Brain (organoid and tissue), 16 donors: ENCODE measurements at places on chromosomes 1 and 21. TPM values are rescaled to one million over a fixed set of nuclear protein-coding genes. Genes with fewer than 3 reads are reported as not detected.

- DNase-seq, result no peak
Measured at GRCh38 chr1:51699391-51699790, 82.5 kb downstream of the OSBPL9 start.

GRCh38 chr1:78003882-78004718 lies 639 bp upstream of the DNAJB4 start:
- DNase-seq, result peak; percentile 48

DNA sequence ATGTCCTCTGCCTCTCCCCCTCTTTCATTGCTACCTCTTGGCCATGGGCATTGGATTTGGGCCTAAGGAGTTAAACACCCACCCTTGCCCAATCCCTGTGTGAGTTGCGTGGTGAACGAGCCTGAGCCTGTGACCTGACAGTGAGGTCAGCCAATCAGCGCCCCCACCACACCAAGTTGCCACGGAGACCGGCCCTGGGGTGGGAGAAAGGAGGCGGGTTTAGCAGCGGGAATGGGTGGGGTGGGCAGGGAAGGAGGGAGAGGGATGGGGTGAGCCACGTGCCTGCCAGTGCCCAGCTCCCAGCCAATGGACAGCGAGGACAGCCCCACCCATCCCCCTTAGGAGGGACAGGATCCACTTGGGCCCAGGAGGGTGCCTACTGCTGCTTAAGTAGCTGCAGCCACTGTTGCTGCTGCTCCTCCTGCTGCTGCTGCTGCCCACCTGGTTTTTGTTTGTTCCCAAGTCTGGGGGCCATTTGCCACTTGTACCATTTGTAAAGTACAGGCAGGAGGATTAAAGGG lies 9.5 kb downstream of the ZBTB7B start:
- peak; percentile 84 for DNase-seq

- DNase-seq, result peak; percentile 14
Measured at GRCh38 chr1:22241250-22241649, 98.4 kb upstream of the WNT4 start.

DNA sequence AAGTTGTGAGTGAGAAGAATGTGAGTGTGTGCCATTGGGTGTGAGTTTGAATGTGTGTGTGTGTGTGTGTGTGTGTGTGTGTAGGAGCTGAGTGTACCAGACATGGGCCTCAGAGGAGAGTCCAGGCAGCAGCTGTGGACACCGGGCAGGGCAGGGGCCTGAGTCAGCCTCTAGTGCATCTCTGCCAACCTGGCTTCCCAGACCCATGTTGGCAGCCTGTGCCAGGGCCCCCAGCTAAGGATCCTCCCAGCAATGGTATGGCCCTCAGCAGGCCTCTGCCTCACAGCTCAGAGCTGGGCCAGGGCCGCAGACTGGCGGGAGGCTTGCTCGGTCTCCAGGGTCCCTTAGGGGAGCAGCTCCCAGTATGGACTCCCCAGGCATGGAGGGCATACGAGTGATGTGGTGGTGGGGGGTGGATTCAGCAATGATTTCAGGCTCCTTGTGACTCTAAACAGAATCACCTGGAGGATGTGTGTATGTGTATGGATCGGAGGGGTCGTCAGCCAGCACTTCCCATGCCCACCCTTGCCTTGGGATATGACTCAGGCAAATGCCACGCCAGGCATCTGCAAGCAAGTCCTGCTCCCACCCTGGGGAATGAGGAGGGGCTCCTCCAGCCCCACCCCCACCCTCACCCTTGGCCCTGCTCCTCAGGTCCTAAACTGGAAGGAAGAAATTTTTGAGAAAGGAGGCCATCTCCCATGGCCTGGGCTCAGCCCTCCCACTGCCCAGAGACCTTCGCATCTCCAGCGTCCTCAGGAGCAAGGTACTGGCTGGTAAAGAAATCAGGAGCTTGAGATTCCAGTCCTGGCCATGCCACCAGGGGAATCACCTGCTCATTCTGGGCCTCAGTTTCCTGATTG lies 1.8 kb upstream of the FOXO6 start:
- DNase-seq, result no peak

DNA sequence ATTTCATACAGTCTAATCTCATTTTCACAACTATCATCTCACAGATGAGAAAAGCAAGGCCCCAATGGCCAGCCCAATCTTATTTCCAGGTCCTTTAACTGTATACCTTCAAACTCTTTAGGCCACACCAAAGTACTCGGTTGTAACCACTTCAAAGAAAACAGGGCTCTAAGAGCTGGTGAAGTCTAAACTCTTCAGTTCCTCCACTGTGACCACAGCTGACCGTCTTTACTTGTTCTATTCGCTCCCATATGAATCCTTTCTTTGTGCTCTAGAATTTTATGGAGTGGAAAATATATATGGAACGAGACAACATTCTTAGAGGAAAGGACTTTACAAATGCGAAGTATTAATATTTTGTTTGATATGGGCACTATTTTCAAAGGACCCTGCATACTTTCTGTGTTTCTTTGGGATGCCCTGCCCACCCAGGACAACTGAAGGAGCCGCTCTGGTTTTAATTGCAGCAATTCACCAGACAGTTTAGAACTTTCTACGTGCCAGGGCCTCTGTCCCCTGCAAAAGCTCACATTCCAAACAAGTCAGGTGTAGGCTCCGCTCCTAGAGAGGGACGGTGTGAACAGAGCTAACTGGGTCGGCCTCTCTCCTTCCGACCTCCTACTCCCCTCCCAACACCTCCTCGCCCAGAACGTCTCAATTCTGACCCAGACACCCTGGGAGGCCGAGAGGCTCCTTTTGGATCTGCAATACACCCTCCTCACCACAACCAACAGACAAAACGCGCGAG lies 15.7 kb downstream of the IER5 start:
- no peak for DNase-seq

GRCh38 chr1:171877701-171878100 lies 36.4 kb downstream of the DNM3 start:
- DNase-seq, result no peak

GRCh38 chr1:229227298-229227919 lies 43.5 kb upstream of the RAB4A start:
- DNase-seq, result peak; percentile 96

- no peak for DNase-seq
Measured at GRCh38 chr1:213446496-213446895, 395.5 kb downstream of the RPS6KC1 start.

- DNase-seq, result no peak
Measured at GRCh38 chr21:46247699-46248421, 19.3 kb upstream of the LSS start.

DNA sequence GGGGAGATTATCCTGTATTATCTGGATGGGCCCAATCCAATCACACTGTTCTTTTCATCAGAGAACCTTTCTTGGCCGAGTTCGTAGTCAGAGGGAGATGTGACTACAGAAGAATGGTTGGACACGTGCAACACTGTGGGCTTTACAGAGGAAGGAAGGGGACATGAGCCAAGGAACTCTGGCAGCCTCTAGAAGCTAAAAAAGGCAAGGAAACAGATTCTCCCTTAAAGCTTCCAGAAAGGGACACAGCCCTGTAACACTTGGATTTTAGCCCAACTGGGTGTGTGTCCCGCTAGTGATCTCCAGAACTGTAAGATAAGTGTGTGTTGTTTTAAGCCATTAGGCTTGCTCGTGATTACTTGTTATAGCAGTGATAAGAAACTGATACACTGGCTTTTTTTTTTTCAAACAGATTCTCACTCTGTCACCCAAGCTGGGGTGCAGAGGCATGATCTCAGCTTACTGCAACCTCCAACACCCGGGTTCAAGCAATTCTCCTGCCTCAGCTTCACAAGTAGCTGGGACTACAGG lies 53.9 kb upstream of the FBXO28 start:
- DNase-seq, result no peak

DNA sequence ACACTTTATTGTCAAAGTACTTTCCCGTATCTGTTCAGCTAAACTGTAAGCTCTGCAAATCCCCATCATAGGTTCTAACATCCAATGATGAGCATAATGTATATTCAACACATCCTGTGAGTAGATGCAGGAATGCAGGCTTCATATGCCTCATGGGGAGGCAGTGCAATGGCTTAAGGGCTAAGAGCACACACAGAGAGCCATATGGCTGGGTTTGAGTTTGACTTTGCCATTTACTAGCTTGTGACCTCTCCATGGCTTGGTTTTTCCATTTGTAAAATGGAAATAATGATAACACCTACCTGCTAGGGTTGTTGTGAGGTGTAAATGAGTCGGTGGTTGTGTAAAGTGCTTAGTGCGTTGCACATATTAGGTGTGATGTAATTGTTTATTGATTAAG lies 13.4 kb downstream of the RCSD1 start:
- DNase-seq, result no peak

- no peak for DNase-seq
Measured at GRCh38 chr1:53948291-53948690, 2.1 kb downstream of the LRRC42 start.

DNA sequence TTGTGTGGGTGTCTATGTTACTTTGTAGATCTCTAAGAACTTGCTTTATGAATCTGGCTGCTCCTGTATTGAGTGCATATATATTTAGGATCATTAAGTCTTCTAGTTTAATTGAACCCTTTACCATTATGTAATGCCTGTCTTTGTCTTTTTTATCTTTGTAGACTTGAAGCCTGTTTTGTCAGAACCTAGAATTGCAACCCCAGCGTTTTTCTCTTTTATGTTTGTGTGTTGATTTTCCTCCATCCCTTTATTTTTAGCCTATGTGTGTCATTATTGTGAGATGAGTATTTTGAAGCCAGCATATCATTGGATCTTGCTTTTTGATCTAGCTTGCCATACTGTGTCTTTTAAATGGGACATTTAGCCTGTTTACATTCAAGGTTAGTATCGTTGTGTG lies 573.2 kb downstream of the BRINP3 start:
- no peak for DNase-seq

- peak; percentile 72 for DNase-seq
Measured at GRCh38 chr1:25520446-25521061, 22.9 kb upstream of the LDLRAP1 start.

- DNase-seq, result no peak
Measured at GRCh38 chr21:46187814-46188213, 3.6 kb upstream of the SPATC1L start.

- no peak for DNase-seq
Measured at GRCh38 chr1:213852107-213852506, 135.7 kb upstream of the PROX1 start.

GRCh38 chr1:39006726-39007645 lies 15.9 kb downstream of the AKIRIN1 start:
- DNase-seq, result no peak

DNA sequence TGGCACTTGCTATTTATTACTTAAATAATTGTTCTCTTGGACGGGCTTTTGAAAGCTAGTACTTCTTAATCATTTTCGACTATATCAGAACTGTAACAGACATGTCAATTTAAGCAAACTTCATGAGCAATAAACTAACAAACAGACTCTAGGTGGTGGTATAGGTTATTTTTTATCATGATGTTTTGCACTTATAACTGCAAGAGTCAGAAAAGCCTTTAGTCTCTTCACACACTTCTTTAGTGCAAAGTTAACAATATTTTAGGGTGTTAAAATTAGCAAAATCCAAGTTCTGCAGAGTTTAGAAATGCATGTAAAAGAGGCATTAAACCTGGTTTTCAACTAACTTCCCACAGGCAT lies 2.2 kb downstream of the NRIP1 start:
- DNase-seq, result peak; percentile 45

- no peak for DNase-seq
Measured at GRCh38 chr1:151211972-151212705, 13.8 kb downstream of the PIP5K1A start.

- DNase-seq, result no peak
Measured at GRCh38 chr1:35672116-35672515, 30.8 kb upstream of the PSMB2 start.

- DNase-seq, result no peak
Measured at GRCh38 chr21:41836166-41837015, 42.8 kb downstream of the PRDM15 start.

DNA sequence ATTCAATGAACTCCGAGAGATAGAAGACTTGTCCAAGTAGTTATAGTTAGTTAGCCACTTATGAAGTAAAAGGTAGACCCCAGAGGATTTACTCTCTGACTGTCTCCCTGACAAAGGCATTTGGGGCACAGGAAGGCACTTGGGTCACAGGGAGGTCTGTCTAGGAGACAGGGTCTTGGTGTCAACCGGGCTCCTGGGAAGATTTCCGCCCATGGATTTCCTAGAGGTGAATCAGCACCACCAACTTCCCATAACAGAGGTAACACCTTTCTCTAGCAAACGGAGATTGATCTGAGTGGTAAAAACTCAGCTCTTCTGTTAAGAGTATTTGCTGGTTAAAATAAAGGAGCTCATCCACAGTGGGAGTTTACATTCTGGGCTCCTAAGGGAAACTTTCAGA lies 16.4 kb downstream of the CCN1 start:
- no peak for DNase-seq

DNA sequence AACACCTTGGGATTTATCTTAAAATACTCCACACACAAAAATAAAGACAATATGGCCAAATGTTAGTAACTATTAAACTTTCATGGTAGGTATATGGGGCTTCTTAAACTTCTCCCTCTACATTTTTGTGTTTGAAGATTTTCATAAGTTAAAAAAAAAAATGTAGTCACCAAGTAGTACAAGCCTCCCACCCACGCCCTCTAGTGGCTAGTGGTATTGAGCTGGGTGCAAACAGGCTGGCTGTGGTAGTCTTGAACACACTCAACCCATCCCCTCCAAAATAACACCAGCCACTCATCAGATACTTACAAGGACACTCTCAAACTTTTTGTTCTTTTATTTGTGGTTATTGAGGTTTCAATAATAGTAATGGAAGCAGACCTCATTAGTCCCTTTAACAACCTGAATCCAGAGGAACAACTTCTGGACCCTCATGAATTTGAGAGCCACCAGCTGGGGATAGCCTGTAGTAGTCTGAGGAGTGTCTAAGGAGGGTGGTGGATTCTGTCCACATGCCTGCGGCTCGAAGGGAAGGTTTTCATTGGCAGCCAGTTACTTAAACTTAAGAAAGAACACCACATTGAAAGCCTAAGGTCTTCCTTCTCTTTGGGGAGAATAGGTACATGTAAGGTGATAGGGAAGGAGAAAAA lies 15.6 kb downstream of the RD3 start:
- peak; percentile 35 for DNase-seq

DNA sequence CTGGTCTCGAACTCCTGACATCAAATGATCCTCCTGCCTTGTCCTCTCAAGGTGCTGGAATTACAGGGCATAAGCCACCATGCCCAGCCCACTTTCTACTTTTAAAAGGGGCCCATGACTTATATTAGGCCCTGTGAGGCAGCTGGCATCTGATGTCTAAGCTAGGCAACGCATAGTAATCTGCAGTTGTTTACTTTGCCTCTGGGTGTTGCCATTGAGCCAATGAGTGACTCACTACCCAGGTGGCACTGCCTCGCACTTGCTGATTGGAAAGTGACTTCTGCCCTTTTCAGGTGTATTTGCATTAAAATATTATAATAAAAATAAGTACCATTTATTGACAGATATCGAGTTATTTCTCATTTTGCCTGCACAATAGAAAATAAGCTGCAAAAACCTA lies 84.9 kb downstream of the KIF14 start:
- DNase-seq, result no peak

GRCh38 chr1:242468784-242469183 lies 55.7 kb downstream of the PLD5 start:
- DNase-seq, result no peak

TBX15 gene
- 9.0 TPM for polyA plus RNA-seq

C1orf21 gene
- 32.7 TPM for polyA plus RNA-seq

MPL gene
- polyA plus RNA-seq, result 0.32 TPM

PDPN gene
- 14.9 TPM for polyA plus RNA-seq

F11R gene
- polyA plus RNA-seq, result 148 TPM

MAP1LC3C gene
- 0.37 TPM for polyA plus RNA-seq

FCRL2 gene
- polyA plus RNA-seq, result not detected

JAM2 gene
- polyA plus RNA-seq, result 11.6 TPM

AMY1C gene
- not detected for polyA plus RNA-seq

PLA2G2F gene
- not detected for polyA plus RNA-seq

MSH4 gene
- not detected for polyA plus RNA-seq

A3GALT2 gene
- not detected for polyA plus RNA-seq

RGSL1 gene
- not detected for polyA plus RNA-seq
